ENCODE measurements at places on chromosomes 1 and 21. TPM values are rescaled to one million over a fixed set of nuclear protein-coding genes. Genes with fewer than 3 reads are reported as not detected.

The S100A7A gene
- polyA plus RNA-seq: not detected

The HES2 gene
- polyA plus RNA-seq: 0.17 TPM

The RCOR3 gene
- polyA plus RNA-seq: 34.3 TPM

The GJB3 gene
- polyA plus RNA-seq: not detected

The CHI3L2 gene
- 0.46 TPM for polyA plus RNA-seq

The CHIA gene
- polyA plus RNA-seq: not detected

The MAP3K7CL gene
- 0.04 TPM for polyA plus RNA-seq

The CDC73 gene
- polyA plus RNA-seq: 17.8 TPM

The RNU1-4 gene
- under 0.01 TPM for polyA plus RNA-seq

The PLA2G2E gene
- polyA plus RNA-seq: not detected

The TNNT2 gene
- polyA plus RNA-seq: 0.63 TPM

The MYCL gene
- 1.7 TPM for polyA plus RNA-seq

The PADI3 gene
- not detected for polyA plus RNA-seq

The GPR25 gene
- polyA plus RNA-seq: not detected

The NT5C1A gene
- polyA plus RNA-seq: not detected

The NBPF6 gene
- polyA plus RNA-seq: not detected

The CFAP45 gene
- not detected for polyA plus RNA-seq

The NTNG1 gene
- polyA plus RNA-seq: not detected

The OPTC gene
- not detected for polyA plus RNA-seq

The ZNF669 gene
- polyA plus RNA-seq: 3.1 TPM

The ESRRG gene
- polyA plus RNA-seq: not detected

The CGN gene
- 0.81 TPM for polyA plus RNA-seq

The CD1E gene
- not detected for polyA plus RNA-seq

The MTX1 gene
- polyA plus RNA-seq: 85.1 TPM

The OR2AK2 gene
- polyA plus RNA-seq: not detected

The ST6GALNAC5 gene
- polyA plus RNA-seq: not detected

The ZBED6 gene
- 9.3 TPM for polyA plus RNA-seq

The SLC25A34 gene
- polyA plus RNA-seq: 0.18 TPM

The AXDND1 gene
- polyA plus RNA-seq: 0.46 TPM

The CFAP107 gene
- not detected for polyA plus RNA-seq

The WDTC1 gene
- polyA plus RNA-seq: 7.1 TPM

The SNX27 gene
- 14.4 TPM for polyA plus RNA-seq

The SPATA45 gene
- polyA plus RNA-seq: 0.17 TPM

The MNDA gene
- polyA plus RNA-seq: not detected
